ENCODE measurements at places on chromosomes 12 and 14.

DNA sequence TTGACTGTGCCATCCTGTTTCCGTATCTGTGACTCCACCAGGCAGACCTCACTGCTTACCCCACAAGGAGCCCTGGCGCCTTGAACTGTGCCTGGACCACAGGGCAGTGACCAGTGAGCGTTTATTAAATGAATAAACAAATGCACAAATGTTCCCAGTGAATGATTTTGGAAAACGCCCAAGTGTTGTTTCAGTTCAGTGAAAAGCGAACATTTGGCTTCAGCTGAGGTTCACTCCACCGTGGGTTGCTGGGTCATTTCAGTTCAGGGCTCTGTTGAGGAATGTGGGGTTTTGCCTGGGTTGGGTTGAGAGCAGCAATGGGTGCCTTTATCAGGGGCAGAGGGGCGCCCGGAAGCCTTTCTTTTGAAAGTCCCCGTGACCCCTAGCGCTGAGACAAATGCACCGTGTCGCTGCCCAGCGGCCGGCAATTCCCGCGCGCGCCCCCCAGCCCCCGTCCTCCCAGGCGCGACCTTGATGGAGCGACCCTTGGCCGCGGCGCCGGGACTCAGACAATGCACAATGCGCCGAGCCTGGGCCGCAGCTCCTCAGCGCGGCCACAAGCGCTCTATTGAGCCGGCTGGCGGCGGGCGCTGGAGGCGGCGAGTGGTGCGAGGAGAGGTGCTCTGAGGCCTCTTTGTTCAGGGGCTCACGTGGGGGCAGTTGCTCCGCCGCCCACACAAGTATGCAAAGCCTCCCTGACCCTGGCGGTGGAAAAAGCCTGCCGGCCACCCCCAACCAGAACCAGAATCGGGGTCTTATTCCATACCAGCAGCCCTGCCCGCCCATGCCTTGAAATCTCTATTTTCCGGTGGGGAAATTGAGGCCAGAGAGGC, 40.5 kb upstream of the CLMN start:
- peak; percentile 15 for DNase-seq

GRCh38 chr12:104605685-104606084, 148.9 kb downstream of the CHST11 start:
- DNase-seq = peak; percentile 36

DNA sequence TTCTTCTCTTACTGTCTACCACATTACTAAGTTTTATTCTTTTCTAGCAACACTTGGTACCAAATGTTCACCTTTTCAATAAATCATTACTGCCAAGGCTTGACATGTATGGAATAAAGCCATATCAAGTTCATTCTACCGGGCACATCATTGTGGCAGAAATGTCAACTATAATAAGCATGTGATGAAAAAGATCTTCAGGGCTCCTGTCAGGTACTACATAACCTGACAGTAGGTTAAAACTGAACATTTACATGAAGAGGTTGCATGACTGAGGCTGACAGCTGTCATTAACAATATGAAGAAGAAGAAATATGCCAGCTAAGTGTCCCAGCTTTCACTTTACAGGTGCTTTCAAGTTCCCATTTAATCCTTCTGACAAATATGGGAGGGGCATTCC, 178.9 kb downstream of the KCNH5 start:
- no peak for DNase-seq

DNA sequence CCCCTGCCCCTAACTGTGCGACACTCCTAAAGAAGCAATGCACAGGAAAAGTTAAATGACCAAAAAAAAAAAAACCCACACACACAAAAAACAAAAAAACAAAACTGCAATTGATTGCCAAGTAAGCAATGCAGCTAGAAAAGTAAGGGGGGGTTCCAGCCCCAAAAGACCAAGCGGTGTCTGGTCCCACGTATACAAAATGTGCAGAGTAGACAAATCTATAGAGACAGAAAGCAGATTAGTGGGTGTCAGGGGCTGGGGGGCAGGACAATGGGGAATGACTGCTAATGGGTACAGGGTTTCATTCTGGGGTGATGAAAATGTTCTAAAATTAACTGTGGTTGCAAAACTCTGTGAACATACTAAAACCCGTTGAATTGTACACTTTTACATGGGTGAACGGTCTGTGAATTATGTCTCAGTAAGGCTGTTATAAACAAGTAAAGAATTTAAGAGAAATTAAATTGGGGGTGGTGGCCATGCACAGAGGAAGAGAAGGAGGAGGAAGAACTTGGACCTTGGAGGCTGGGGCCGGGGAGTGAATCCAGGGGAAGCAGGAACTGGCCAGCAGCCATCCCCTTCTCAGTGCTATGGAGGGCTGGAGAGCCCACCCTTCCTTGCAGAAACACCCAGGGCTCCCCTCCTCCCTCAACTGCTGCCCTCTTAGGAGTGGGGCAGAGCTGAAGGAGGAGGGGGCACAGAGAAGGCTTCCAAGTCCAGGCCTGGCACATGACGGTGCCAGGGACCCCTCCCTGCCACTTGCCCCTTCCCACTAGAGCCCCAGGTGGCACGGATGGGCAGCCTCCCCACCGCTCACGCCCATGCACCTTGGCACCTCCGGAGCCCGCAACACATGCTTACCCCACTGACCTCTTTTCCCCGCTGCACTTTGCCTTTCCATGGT, 45.4 kb downstream of the KDM2B start:
- no peak for DNase-seq

- no peak for DNase-seq
Measured at GRCh38 chr12:64729909-64730587, 29.2 kb downstream of the GNS start.

DNA sequence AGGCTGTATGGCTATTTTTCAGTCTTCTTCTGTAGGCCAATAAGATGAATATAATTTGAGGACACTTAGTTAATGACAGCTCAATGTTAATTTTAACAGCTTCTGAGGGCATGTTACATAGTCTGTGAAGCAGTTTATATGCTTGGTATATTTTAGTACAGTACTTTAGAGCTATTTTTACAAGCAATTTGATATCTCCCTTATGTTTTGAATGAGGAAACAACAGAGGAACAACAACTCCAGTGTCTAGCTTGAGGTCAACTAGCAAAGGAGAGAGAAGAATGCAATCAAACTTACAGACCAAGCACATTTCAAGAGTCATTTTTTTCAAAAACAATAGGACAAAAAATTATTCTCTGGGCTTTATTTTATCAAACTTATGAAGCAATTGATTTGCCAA, 469.1 kb upstream of the DCN start:
- DNase-seq = no peak

GRCh38 chr12:111451649-111452129, 46.0 kb downstream of the SH2B3 start:
- peak; percentile 69 for DNase-seq

DNA sequence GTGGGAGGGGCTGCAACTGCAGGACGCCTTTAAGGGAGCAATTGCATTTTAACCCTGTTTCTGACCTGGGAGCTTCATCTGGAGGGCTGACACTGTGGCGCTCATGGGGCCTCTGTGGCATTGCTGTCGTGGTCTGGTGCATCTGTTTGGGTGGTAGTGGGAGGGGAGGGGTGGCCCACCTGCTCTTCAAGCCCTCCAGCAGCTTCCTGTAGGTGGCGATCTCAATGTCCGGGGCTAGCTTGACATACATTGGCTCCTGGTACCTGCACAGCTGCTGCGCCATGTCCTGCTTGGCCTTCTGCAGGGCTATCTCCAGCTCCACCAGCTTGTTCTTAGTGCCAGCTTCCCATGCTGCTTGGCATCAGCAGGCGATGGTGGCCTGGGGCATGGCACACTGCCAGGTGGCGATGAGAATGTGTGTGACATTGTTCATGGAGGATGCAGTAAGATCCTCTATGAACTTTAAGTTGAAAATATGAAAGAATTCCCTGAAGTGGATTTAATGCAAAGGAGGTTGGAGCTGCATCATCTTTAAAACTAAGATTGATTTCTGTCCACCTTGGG, 7.7 kb upstream of the KRT82 start:
- DNase-seq = no peak

GRCh38 chr12:954741-955140, 5.2 kb upstream of the RAD52 start:
- no peak for DNase-seq

DNA sequence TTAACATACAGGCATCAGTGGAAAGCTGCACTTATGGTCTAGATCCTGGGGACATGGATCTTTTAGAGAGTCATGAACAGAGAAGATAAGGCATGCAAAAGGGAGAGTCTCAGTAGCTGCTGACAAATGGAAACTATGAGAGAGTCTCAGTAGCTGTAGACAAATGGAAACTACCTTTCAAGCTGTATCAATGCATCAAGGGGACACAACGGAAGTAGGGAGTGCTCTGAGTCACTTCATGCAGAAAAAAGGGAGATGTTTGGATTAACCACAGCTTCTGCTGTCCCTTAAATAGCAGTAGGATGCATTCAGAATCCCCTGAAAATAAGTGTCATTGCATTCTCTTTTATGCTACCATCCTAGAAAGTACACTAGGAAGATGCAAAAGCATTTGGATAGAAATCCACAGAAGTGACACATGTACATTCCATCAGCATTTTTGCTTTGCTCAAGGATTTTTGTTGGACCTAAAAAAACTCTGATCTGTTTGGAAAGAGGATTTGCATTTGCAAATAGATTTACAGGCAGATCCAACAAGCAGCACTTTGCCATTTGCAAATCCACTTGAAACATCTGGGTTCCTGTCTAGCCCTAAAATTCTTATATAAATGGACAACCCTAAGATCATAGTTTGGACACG, 227.5 kb upstream of the LMO3 start:
- no peak for DNase-seq

DNA sequence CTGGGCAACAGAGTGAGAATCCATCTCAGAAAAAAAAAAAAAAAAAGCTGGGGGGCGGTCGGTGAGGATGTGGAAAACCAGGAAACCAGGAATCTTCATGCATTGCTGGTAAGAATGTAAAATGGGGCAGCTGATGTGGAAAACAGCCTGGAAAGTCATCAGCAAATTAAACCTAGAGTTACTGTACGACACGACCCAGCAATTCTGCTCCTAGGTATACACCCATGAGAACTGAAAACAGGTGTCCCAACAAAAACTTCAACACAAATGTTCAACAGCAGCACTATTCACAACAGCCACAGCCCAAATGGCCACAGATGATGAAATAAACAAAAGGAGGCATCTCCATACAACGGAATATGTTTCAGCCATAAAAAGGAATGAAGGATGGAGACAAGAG, 97.3 kb downstream of the NCOR2 start:
- DNase-seq = no peak

GRCh38 chr12:109445191-109445609, 31.9 kb downstream of the KCTD10 start:
- peak; percentile 71 for DNase-seq

- DNase-seq = peak; percentile 71
Measured at GRCh38 chr12:14408208-14408607, 42.7 kb downstream of the ATF7IP start.

Data from fibroblast of lung (primary cell).